Adrenal gland (tissue), 19 donors: ENCODE measurements at places on chromosomes 6 and 20. TPM values are rescaled to one million over a fixed set of nuclear protein-coding genes. Genes with fewer than 3 reads are reported as not detected.

DNA sequence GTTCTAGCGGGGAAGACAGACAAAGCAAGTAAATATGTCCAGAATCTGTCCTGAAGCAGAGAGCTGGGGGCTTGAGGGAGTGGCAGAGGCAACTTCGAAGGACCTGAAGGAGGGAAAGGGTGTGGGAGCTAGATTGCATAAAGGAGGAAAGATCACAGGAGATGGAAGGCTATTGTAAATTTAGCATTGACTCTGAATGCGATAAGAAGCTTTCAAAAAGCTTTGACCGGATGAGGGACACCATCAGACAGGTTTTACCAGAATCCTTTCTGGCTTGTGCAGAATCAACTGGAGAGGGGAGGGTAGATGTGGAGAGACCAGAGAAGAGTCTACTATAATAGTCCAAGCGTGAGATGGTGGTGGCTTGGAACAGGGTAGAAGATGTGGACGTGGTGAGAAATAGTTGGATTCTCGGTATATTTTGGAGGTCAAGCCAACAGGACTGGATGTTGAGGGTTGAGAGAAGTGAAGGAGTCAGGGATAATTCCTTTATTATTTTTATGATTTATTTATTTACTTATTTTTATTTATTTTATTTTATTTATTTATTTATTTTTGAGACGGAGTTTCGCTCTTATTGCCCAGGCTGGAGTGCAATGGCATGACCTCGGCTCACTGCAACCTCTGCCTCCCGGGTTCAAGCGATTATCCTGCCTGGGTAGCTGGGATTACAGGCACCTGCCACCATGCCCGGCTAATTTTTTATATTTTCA, 19.9 kb upstream of the RIPOR3 start:
- no peaks in the 10 kb centered on the region for H3K36me3 ChIP-seq
- peaks cover 17% of the 10 kb centered on the region for H3K4me1 ChIP-seq
- no peak overlapping the region for H3K4me3 ChIP-seq
- DNase-seq, result no peak

DNA sequence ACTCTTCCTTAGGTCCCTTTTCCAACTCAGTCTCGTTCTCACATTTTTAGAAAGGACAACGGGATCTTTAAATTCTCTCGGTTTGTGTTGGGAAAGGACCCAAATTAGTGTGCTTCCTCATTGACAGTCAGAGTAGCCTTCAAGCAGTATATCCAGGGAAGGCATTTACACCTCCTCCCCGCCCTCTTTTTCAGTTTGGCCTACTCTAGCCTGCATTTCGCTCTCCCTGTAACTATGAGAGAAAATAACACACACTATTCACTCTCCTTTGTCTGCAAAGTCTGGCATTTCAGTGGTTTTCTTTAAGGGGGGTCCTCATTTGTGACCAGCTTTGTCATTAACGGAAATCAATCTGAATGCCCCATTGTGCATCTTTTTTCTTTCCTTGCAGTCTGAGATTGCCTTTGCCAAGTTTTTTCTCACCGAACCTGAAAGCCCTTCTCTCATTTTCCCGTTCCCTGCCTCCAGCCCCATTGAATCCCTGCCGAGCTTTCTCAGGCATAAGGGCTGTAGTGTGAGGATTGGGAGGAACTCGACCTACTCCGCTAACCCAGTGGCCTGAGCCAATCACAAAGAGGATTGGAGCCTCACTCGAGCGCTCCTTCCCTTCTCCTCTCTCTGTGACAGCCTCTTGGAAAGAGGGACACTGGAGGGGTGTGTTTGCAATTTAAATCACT, 393 bp upstream of the FABP7 start:
- H3K4me3 ChIP-seq, result no peak overlapping the region
- H3K4me1 ChIP-seq, result no peaks in the 10 kb centered on the region
- no peaks in the 10 kb centered on the region for H3K36me3 ChIP-seq
- H3K27me3 ChIP-seq, result no peaks in the 10 kb centered on the region
- no peak overlapping the region for H3K27ac ChIP-seq

- no peaks in the 10 kb centered on the region for H3K36me3 ChIP-seq
- no peak overlapping the region for H3K4me3 ChIP-seq
- DNase-seq, result no peak
- H3K27me3 ChIP-seq, result no peaks in the 10 kb centered on the region
- H3K4me1 ChIP-seq, result peaks cover 34% of the 10 kb centered on the region
These were observed 1.6 kb upstream of the ATP5F1E start for GRCh38 chr20:59033616-59034165.

DNA sequence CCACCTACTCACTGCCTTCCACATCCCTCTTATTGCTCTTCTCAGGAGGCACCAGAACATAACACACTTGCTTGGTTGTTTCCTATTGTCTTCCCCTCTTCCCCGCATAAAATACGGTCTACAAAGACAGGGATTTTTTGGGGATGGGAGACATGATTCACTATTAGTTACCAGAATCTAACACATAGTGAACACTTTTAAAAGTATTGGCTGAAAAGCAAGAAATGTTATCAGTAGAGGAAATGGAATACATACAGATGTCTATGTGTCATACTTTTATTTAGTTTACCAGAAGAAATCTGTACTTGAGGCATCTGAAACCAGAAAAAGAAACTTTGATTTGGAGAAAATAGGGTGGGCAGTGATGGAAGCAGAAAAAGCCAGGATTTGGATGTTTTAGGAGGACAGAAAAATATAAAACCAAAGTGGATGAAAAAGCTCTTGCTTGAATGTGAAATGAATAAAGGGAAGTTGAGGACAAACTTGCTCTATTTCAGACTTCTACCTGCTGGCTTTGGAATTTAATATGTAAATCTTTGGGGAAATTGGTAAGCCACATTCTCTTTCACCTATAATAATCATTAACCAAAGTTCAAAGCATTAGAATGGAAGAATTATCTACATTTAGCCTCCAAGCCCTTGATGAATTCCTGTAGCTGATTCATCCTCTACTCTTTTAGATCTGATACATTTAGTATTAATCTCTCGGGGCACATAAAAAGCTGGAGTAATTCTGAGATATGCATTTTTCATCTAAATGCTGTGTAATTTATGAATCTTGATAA, 82.6 kb downstream of the DOK5 start:
- DNase-seq, result no peak
- no peak overlapping the region for H3K27ac ChIP-seq
- no peaks in the 10 kb centered on the region for H3K4me1 ChIP-seq

The ABHD16B gene
- total RNA-seq, result not detected

GRCh38 chr20:43915211-43916072, 790 bp downstream of the TOX2 start:
- DNase-seq, result no peak
- no peaks in the 10 kb centered on the region for H3K4me1 ChIP-seq
- H3K4me3 ChIP-seq, result peak overlapping the region; percentile 57
- peaks cover 22% of the 10 kb centered on the region for H3K27me3 ChIP-seq
- H3K27ac ChIP-seq, result peak overlapping the region; percentile 34

The HLA-DMB gene
- total RNA-seq, result 91.0 TPM

The MRS2 gene
- 25.7 TPM for total RNA-seq

GRCh38 chr6:12033770-12034169, 21.7 kb downstream of the HIVEP1 start:
- H3K4me3 ChIP-seq, result no peak overlapping the region
- no peaks in the 10 kb centered on the region for H3K27me3 ChIP-seq
- no peaks in the 10 kb centered on the region for H3K4me1 ChIP-seq
- H3K36me3 ChIP-seq, result no peaks in the 10 kb centered on the region
- DNase-seq, result no peak
- H3K27ac ChIP-seq, result no peak overlapping the region

DNA sequence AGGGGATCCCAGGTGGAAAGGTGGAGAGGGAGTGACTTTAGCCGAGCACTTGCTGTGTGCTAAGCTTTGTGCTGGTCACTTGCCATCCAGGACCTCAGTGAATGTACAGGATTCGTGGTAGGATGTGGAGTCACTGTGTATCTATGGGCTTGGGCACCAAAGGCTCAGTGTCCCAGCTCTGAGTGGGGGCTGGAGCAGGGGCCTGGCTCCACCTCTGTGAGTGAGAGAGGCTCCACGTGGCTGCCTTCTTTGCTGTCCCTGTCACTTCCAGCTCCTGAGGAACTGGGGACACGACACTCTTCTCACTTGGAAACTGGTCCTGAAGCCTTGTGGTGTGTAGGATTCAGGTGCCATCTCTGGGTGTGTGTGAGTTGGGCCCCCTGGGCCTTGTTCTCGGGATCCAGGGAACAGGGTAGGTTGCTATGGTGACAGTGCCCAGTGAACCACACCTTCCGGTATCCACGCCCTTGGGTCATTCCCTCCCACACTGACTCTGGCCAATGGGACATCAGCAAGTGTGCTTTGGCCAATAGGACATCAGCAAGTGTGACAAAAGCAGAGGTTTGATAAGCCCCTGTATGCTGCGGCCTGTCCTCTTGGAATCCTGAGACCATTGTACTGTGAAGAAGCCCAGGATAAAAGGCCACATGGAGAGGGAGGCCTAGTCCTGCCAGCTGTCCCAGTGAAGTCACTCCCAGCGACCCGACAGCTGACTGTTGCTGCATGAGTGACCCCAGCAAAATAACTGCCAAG, 87.7 kb downstream of the CDH22 start:
- peak overlapping the region; percentile 54 for H3K27ac ChIP-seq
- no peaks in the 10 kb centered on the region for H3K27me3 ChIP-seq
- no peak overlapping the region for H3K4me3 ChIP-seq
- no peak for DNase-seq
- peaks cover 6% of the 10 kb centered on the region for H3K4me1 ChIP-seq

DNA sequence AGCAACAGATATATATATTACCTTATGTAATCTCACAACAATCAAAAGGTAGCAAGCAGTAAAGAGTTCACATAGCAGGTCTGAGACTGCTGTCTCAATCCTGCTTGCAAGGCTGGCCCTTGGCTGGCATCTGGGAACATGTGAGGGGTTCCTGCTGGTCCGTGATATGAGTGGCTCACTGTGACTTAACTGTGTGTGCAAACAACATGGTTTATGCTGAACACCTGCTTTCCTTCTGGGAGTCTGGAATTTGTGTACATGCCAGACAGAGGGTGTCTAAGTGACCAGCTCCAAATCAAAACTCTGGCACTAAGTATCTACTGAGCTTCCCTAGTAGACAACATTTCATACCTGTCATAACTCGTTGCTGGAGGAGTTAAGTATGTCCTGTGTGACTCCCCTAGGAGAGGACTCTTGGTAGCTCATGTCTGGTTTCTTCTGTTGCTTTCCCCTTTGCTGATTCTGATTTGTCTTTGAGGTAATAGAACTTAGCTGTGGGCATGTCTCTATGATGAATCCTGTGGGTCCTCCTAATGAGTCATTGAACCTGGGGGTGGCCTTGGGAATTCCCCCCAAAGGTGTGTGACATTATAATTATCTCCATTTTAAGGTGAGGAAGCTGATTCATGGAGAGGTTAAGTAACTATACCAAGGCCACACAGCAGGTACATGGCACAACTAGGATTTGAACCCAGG, 131.6 kb upstream of the NEDD9 start:
- DNase-seq, result no peak

GRCh38 chr20:36132802-36133211, 21.7 kb upstream of the EPB41L1 start:
- H3K4me1 ChIP-seq, result no peaks in the 10 kb centered on the region
- no peak for DNase-seq
- H3K36me3 ChIP-seq, result no peaks in the 10 kb centered on the region
- no peaks in the 10 kb centered on the region for H3K27me3 ChIP-seq
- no peak overlapping the region for H3K4me3 ChIP-seq

GRCh38 chr20:7496394-7496991, 443.8 kb downstream of the HAO1 start:
- no peaks in the 10 kb centered on the region for H3K27me3 ChIP-seq
- H3K4me1 ChIP-seq, result no peaks in the 10 kb centered on the region
- H3K27ac ChIP-seq, result no peak overlapping the region
- DNase-seq, result no peak
- H3K36me3 ChIP-seq, result no peaks in the 10 kb centered on the region
- H3K4me3 ChIP-seq, result no peak overlapping the region

DNA sequence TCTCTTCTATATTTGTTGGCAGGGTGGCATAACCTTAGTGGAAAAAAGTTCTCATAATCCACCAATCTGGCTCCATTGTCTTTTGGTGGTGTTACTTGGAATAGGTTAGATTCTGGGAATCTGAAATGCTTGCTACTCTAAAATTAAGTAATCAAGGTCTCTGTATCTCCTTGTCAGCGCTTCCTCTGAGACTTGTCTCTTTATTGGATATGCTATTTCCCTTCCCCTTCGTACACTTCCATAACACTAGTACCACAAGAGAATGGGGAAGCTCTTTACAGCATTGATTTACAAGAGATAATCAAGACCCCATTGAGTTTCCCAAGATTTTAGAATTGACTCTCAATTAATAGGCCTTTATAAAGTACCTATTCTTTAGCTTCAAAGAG, 280.2 kb downstream of the ADGB start:
- no peak for DNase-seq
- no peak overlapping the region for H3K4me3 ChIP-seq
- no peak overlapping the region for H3K27ac ChIP-seq
- H3K27me3 ChIP-seq, result no peaks in the 10 kb centered on the region
- H3K36me3 ChIP-seq, result no peaks in the 10 kb centered on the region

- DNase-seq, result no peak
- H3K27ac ChIP-seq, result no peak overlapping the region
- H3K36me3 ChIP-seq, result no peaks in the 10 kb centered on the region
- H3K27me3 ChIP-seq, result no peaks in the 10 kb centered on the region
- H3K4me3 ChIP-seq, result no peak overlapping the region
These were observed 38.6 kb downstream of the FOXP4 start for GRCh38 chr6:41584668-41585205.

- DNase-seq, result no peak
- no peaks in the 10 kb centered on the region for H3K36me3 ChIP-seq
- H3K27ac ChIP-seq, result no peak overlapping the region
- no peaks in the 10 kb centered on the region for H3K27me3 ChIP-seq
- no peak overlapping the region for H3K4me3 ChIP-seq
These were observed 23.6 kb upstream of the SLC4A11 start for GRCh38 chr20:3262566-3262965.

The HRH3 gene
- 0.06 TPM for total RNA-seq

DNA sequence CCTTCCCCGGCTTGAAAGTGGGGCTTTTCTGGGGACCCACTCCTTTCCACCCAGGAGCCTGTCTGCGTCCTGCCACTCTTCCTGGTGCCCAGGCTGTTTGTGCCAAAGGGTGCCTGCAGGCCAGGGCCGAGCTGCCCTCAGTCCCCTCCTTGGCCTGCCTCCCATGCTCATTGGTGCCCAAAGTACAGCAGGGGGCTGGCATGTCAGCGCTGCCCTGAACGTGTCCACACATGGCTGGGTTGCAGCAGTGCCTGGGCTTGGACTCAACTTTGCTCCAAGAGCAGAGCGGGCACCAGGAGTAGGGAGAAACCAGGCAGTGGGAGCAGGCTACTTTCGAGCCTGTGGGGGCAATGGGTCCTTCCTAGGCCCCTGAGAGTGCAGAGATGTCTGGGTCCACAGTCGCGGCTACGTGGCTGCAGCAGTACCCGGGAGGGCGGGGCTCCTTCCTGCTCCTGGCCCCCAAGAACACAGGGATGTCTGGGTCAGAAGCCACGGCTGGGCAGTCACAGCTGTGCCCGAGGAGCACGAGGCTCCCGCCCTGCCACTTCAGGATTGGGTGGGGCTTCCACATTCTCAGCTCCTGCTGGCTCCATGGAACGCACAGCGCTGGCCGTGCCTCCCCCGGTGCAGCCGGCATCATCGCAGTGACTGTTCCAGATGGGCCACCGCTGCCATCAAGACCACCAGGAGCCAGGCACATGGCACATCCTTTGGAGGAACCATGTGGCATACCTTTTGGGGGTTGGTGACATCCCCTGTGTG, 50.0 kb upstream of the CLDN20 start:
- no peaks in the 10 kb centered on the region for H3K4me1 ChIP-seq
- DNase-seq, result no peak
- no peak overlapping the region for H3K4me3 ChIP-seq
- no peaks in the 10 kb centered on the region for H3K27me3 ChIP-seq
